ENCODE measurements at places on chromosomes 3 and 15. TPM values are rescaled to one million over a fixed set of nuclear protein-coding genes. Genes with fewer than 3 reads are reported as not detected.

DNA sequence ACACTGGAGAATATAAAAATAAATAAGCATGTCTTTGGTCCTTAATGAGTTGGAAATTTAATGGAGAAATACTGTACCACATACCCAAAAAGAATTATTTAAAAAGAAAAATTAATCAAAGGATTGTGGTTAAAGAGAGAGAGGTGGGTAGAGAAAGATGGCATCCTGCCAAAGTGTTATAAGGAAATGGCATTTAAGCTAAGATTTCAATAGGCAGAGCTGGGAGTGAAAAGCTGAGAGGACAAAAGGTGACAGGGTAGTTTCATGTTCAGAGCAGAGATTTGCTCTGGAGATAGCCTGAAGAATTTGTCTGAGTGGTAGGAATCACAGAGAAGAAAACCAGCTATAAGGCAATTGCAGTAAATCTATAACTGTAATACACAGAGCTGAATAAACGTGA is 181.0 kb downstream of the SI start:
- H3K27ac ChIP-seq: no peak overlapping the region
- H3K4me3 ChIP-seq: no peak overlapping the region
- H3K4me1 ChIP-seq: no peaks in the 10 kb centered on the region
- H3K27me3 ChIP-seq: no peaks in the 10 kb centered on the region
- no peaks in the 10 kb centered on the region for H3K36me3 ChIP-seq

GRCh38 chr3:157204431-157204830 is 44.5 kb upstream of the CCNL1 start:
- no peaks in the 10 kb centered on the region for H3K27me3 ChIP-seq
- peak; percentile 53 for DNase-seq
- no peak overlapping the region for H3K27ac ChIP-seq
- H3K4me1 ChIP-seq: peaks cover 6% of the 10 kb centered on the region

The HOMER2 gene
- 6.7 TPM for total RNA-seq

- DNase-seq: peak; percentile 69
- H3K27ac ChIP-seq: no peak overlapping the region
- no peaks in the 10 kb centered on the region for H3K36me3 ChIP-seq
- H3K4me1 ChIP-seq: peaks cover 2% of the 10 kb centered on the region
- H3K27me3 ChIP-seq: no peaks in the 10 kb centered on the region
Observed at GRCh38 chr3:117355566-117355965, 646.0 kb downstream of the TUSC7 start.

The CPLX3 gene
- 0.17 TPM for total RNA-seq

- H3K27ac ChIP-seq: no peak overlapping the region
- H3K27me3 ChIP-seq: no peaks in the 10 kb centered on the region
- H3K36me3 ChIP-seq: no peaks in the 10 kb centered on the region
- no peak overlapping the region for H3K4me3 ChIP-seq
- DNase-seq: no peak
- H3K4me1 ChIP-seq: no peaks in the 10 kb centered on the region
Observed at GRCh38 chr15:47620960-47621681, 96.2 kb upstream of the SEMA6D start.

The ACTC1 gene
- not detected for total RNA-seq

DNA sequence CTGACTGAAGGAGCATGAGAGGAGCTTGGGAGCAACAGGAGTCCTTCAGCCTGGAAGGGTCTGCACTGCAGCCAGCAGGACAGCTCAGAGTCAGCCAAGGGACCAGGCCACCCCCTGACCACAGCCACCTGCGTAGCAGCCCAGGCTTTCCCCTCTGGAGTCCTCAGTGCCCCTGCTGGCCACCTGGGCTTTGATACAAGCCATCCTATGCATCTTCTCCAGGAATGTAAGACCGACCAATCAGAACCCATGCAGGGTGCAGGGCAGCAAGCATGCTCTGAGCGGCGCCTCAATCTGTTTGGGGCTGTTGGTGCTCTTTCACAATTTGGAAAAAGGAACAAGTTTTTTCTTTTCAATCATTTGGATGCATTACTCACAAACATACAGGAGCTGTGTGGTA is 52.0 kb downstream of the DZIP1L start:
- no peak overlapping the region for H3K27ac ChIP-seq
- H3K4me1 ChIP-seq: no peaks in the 10 kb centered on the region
- H3K27me3 ChIP-seq: no peaks in the 10 kb centered on the region
- no peak for DNase-seq
- H3K4me3 ChIP-seq: no peak overlapping the region

DNA sequence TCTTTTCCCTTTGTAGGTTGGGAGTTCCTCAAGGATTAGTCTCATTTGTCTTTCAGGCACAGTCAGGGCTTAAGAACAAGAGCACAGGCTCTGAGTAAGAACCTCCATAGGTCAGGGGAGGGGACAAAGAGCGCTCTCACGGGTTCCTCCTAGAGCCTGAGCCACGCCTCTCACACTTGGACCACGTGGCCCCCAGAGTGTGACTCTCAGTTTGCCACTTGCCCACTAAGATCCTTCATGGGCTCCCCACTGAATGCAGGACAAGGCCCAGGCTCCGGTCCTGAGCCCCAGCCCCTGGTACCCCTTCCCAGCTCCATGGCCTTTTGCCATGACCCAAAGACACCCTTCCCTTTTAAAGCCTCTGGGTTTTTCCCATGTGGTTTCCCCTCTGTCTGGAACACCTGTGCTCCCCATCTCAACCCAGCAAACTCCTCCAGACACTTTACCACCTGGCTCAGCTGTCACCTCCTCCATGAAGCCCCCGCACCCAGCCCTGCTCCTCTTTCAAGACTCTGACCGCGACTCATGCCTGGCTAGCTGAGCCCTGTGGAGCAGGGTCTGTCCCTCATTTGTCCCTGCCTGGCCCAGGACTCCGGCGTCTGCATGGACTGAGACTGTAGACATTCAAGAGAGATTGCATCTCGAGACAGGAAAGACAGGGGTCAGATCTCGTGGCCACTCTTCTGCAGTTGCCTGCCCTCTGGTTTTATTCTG is 32.7 kb downstream of the IQSEC1 start:
- no peaks in the 10 kb centered on the region for H3K36me3 ChIP-seq
- peaks cover 25% of the 10 kb centered on the region for H3K27me3 ChIP-seq
- no peak for DNase-seq
- no peaks in the 10 kb centered on the region for H3K4me1 ChIP-seq

The FBLN2 gene
- total RNA-seq: 1.3 TPM

The P2RY14 gene
- not detected for total RNA-seq

The TEX55 gene
- not detected for total RNA-seq

DNA sequence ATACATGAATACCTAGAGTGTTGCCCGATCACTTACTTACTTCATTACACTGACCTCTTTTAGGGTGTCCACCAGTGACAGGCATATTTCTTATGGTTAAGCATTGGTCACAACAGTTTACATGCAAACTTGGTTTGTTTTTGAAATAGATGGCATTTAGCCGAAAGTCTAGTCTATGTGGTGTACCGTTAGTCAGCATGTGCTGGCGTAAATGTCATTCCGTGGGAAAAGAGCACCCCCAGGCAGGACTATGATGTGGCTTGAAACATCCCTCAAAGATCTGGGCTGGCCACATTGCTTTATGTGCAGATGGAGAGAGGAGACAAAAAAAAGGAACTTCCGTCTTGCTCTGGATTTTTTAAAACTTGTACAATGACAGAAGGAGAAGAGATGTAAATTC is 357.0 kb upstream of the ICE2 start:
- H3K4me3 ChIP-seq: no peak overlapping the region
- no peak for DNase-seq
- H3K4me1 ChIP-seq: no peaks in the 10 kb centered on the region
- H3K27me3 ChIP-seq: no peaks in the 10 kb centered on the region
- H3K27ac ChIP-seq: no peak overlapping the region
- no peaks in the 10 kb centered on the region for H3K36me3 ChIP-seq

DNA sequence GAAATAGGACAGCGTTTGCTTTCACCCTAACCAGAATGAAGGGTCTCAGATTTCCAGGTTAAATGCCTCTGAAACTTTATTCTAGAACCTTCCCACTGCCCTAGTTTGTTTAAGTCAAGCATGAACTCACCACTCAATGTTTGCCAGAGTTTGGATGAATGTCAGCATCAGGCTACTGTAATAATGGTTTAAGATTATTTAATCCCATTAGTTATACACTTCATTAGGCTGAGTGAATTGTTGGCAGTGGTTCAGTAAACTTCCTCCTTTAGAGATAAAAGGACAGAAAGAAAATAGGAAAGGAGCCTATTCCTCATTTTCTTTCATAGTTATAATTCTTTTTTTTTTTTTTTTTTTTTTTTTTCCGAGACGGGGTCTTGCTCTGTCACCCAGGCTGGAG is 401.9 kb upstream of the TPRG1 start:
- no peak overlapping the region for H3K27ac ChIP-seq
- no peaks in the 10 kb centered on the region for H3K36me3 ChIP-seq
- peak; percentile 78 for DNase-seq
- no peaks in the 10 kb centered on the region for H3K27me3 ChIP-seq
- peaks cover 41% of the 10 kb centered on the region for H3K4me1 ChIP-seq

The TTLL3 gene
- total RNA-seq: 9.5 TPM

GRCh38 chr15:78050826-78051225 is 26.7 kb downstream of the TBC1D2B start:
- DNase-seq: no peak
- no peak overlapping the region for H3K27ac ChIP-seq
- H3K4me3 ChIP-seq: no peak overlapping the region
- peaks cover 44% of the 10 kb centered on the region for H3K4me1 ChIP-seq

DNA sequence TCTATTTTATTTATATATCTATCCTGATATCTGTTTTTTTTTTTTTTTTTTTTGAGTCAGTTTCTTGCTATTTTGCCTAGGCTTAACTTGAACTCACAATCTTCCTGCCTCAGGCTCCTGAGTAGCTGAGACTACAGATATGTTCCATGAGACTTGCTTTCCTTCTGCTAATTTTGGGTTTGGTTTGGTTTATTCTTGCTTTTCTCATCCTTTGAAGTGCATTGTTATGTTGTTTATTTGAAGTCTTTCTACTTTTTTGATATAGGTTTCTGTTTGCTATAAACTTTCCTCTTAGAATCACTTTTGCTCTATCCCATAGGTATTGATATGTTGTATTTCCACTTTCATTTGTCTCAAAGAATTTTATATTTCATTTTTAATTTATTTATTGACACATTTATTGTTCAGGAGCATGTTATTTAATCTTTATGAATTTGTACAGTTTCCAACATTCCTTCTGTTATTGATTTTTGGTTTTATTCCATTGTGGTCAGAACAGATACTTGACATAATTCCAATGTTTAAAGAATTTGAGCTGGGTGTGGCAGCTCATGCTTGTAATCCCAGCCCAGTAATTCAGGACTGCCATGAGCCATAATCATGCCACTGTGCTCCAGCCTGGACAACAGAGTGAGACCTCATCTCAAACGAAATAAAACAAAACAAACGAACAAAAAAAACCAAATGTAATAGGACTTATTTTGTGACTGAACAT is 62.3 kb upstream of the PLSCR4 start:
- H3K27ac ChIP-seq: no peak overlapping the region
- H3K36me3 ChIP-seq: no peaks in the 10 kb centered on the region
- H3K4me1 ChIP-seq: peaks cover 4% of the 10 kb centered on the region
- H3K4me3 ChIP-seq: no peak overlapping the region
- no peak for DNase-seq

DNA sequence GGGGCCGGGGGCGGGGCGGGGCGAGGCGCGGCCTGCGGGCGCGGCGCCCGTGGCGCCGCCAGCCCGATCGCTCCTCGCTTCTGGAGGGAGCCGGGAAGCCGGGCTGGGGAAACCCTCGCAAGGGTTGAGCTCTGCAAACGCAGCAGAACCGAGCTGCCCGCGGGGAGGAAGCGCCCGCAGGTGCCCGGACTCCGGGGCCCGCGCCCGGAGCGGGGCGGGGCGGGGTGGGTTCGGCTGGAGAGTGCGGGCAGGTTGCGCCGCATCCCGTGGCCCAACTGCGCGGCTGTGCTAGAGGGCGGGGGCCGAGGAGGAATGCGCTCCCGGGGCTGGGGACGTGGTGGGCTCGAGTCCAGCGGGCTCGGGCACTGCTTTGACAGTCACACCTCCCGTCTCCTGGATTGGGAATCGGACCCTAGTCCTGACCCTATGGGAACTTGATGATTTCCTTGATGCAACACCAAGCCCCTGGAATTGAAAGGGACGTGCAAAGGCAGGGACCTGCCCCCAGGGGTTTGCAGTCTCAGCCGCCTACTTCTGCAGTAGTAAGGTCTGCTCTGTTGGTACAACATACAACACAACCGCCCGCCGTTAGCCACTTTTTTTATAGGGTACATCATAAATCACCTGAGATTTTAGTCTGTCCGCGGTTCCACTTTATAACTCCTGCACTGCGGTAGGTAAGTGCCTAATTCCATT is 34.3 kb downstream of the ZBTB38 start:
- no peaks in the 10 kb centered on the region for H3K4me1 ChIP-seq
- peak overlapping the region; percentile 85 for H3K27ac ChIP-seq
- H3K36me3 ChIP-seq: peaks cover 9% of the 10 kb centered on the region
- no peaks in the 10 kb centered on the region for H3K27me3 ChIP-seq
- peak overlapping the region; percentile 62 for H3K4me3 ChIP-seq
- peak; percentile 56 for DNase-seq

The GOLGA6D gene
- total RNA-seq: 0.13 TPM

The GOLGA8T gene
- total RNA-seq: not detected

- DNase-seq: no peak
- no peak overlapping the region for H3K27ac ChIP-seq
- H3K4me1 ChIP-seq: no peaks in the 10 kb centered on the region
- no peaks in the 10 kb centered on the region for H3K36me3 ChIP-seq
Observed at GRCh38 chr15:84835661-84836337, 18.6 kb downstream of the ALPK3 start.

The CCR8 gene
- not detected for total RNA-seq

The CHST13 gene
- total RNA-seq: not detected

The SERPINI2 gene
- total RNA-seq: not detected

DNA sequence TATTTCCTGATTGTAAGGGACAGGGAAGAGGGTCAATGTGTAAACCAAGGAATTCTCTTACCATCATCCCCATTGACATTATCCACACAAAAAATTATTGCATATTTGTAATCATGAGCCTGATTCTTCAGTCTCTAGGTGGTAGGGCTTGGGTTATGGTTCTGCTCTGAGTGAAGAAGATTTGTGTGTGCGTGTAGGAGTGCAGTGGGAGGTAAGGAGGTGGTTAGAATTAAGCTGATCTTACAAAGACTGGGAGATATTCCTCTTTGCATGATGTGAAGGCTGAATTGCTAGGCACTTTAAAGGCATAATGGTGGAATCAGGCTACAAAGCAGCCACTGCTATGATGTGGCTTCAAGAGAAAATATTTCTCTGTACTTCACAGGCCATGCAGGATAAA is 23.0 kb upstream of the MINDY4B start:
- H3K36me3 ChIP-seq: no peaks in the 10 kb centered on the region
- DNase-seq: no peak
- H3K4me3 ChIP-seq: no peak overlapping the region
- no peaks in the 10 kb centered on the region for H3K4me1 ChIP-seq
- H3K27ac ChIP-seq: no peak overlapping the region

DNA sequence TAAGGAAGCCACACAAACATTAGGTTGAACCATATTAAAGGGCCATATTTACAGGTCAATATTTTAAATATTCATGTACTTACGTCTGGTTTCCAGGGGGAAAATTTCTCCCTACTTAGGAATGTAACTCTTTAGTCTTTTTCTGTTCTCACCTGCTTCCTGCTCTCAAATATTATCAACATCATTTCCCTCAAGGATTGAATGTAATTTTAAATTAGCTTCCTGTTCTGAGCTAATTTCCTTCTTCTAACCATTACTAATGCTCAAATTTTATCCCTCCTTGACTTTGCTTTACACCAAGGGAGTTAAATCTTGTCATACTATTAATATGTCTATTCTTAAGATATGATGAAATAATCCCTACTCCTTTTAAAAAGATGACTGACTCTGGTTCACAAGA is 103.4 kb upstream of the UBP1 start:
- H3K4me3 ChIP-seq: no peak overlapping the region
- H3K36me3 ChIP-seq: no peaks in the 10 kb centered on the region
- no peaks in the 10 kb centered on the region for H3K27me3 ChIP-seq
- no peaks in the 10 kb centered on the region for H3K4me1 ChIP-seq

Data from A673 (cell line).